Brain microvascular endothelial cell (primary cell): ENCODE measurements at places on chromosomes 3 and 15.

- no peak for DNase-seq
Measured at GRCh38 chr3:127709320-127710060, 36.7 kb downstream of the ABTB1 start.

- DNase-seq, result no peak
Measured at GRCh38 chr3:144052275-144052674, 80.7 kb downstream of the DIPK2A start.

GRCh38 chr3:172181932-172182586 lies 142.7 kb downstream of the FNDC3B start:
- peak; percentile 79 for DNase-seq

GRCh38 chr15:100383302-100384107 lies 41.7 kb upstream of the ADAMTS17 start:
- DNase-seq, result peak; percentile 9

DNA sequence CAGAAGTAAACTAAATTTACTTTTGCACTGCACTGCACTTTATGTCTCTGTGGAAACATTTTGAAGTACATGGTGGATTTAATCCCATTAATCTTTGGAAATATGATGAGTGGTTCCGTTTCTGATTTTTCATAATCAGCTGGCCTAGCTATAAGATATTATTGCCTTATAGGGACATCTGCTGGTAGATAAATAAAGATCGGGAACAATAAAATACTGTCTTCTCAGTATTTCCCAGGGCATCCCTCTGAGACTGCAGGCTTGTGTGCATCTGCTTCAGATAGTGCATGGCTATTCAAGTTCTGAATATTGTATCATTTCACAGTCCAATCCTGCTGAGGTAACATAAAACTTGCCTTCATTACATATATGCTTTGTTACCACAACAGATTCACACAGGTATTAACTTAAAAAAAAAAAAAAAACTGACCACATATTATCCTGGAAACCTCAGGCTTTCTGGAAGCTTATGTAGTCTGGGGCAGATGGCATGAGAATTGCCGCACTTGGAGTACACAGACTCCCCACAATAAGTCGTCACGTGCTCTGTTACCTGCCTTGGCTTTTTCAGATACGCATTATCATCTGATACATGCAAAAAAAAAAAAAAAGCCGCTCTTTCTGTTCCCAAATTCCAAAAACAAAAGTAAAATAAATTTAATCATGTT lies 330.8 kb upstream of the AGTR1 start:
- DNase-seq, result no peak

DNA sequence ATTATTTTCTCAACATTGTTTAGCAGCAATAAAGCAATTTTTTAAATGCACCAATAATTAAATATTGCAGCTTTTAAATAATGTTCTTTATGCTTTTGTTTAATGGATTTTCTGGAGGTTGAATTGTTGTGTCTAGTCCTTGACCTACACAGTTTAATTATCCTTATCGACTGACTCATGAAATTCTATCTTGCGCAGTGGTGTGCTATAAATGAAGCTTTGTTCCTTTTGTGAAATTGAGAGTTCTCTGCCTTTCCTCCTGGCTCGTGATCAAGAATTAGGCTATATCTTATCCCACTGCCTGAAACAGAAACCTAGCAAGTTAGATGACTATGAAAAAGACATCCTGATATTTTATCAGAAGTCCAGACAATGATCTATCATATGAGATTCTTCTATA lies 37.0 kb upstream of the PIK3R4 start:
- DNase-seq, result no peak
